ENCODE measurements at places on chromosomes 2 and 18.

- no peak for DNase-seq
Observed at GRCh38 chr2:157304811-157305722, 20.6 kb downstream of the ERMN start.

DNA sequence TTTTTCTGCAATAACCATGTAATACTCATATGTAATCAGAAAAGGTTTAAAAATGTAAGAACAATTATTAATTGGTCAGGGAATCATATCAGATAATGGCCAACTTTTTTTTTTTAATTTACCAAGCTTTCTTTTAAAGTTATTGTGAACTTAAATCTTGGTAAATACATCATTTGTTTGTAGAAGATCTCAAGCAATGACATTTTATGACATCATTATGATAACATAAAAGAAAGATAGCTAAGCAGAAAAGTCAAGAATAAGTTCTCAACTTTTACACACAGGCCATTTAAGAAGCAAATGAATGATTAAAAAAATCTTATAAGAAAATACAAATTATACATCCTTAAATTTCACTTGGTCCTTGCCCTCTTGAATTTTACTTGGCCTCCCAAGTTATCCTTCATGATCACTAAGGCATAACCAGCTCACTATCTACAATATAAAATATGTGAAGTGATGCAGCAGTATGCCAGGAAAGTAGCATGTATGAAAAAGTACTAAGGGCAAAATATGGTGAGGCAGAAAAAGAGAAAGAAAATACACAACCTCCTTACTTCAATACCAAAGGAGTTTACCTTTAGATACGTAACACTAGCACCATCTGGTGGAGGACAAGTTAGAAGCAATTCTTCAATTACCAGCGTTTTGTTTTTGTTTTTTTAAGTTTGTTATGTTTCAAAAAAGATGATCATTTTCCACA lies 116.6 kb downstream of the SRBD1 start:
- no peak for DNase-seq

DNA sequence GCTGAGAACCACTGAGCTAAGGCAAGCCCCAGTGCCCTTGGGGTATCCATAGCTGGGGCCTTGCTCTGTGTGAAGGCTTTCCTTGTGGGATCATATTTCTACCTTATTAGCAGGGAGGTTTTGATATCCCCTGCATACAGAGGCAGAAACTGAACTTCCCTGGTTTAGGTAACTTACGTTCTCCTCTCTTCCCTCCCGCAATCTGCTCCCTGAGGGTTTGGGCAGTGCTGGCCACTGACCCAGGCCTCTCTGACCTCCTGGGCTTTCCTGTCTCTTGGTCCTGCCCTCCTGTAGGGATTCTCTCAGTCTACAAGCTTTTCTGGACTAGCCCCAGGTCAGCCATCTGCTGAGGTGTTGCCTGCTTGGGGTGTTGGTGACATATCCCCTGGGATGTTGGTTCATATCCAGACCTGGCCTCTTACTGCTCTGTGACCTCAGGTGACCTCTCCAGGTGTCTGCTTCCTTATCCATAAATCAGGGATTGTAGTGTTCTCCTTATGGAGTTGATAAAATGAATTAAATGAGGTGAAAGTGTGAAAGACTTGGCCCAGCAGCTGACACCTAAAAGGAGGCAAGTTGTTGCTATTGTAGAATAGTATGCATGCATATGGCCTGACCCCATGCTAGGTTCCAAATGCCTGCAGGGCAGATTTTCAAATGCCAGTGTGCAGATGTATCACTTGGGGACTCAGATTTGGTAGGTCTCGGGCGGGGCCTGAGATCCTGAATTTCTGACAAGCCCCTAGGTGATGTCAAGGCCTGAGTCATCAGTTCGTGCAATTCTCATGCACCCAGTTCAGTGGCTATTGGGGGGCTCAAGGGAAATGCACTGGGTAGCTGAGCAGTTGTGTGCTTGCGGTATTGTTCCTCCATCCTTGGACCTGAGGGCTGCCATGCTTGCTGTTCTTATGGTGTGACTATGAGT lies 106.6 kb downstream of the FHOD3 start:
- DNase-seq = no peak

- DNase-seq = no peak
Observed at GRCh38 chr18:54279477-54280219, 10.3 kb downstream of the POLI start.

DNA sequence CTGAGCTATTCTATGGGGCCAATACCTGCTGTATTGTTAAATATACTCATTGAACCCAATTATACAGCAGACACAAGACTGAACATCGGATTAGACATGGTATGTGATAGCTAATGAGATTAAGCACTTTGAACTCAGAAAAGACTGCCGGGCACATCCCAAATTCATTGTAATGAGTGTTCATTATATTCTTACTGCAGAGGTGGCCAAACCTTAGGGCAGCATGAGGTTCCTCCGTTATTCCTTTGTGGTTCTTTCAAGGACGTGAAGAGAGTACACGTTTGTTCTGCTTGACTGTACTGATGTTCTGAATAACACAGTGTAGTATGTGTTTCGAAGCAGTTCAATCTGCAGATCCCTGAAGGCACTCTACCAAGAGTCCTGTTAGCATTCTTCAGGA lies 78.4 kb downstream of the KIF5C start:
- no peak for DNase-seq

GRCh38 chr18:52610451-52611115 lies 270.6 kb downstream of the DCC start:
- no peak for DNase-seq

DNA sequence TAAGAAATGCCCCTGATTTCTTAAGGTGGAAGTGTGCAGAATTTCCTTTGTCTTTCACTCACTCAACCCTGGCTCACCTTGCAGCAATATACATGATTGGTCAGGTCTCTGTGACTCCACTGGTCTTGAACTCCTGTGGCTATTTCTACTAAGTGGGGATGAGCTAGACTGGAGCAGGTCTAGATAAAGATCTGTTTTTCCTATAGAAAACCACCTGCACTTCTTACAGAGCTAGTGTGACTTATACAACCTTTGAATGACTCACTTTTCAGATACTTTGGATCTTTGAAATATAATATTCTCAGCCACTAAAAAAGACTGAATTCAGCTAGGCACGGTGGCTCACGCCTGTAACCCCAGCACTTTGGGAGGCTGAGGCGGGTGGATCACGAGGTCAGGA lies 98.5 kb upstream of the KCTD1 start:
- DNase-seq = no peak

Measured in stimulated activated CD4-positive, alpha-beta T cell treated with anti-CD3 and anti-CD28 coated beads, Interleukin-15, amount 100 ng/mL, for 48 hours (primary cell).